ENCODE measurements at places on chromosomes 16 and 17.

GRCh38 chr17:56478836-56479447, 114.6 kb upstream of the NOG start:
- DNase-seq: no peak

GRCh38 chr17:40281663-40282062, 6.0 kb upstream of the CDC6 start:
- DNase-seq: no peak

GRCh38 chr17:40486522-40487370, 14.7 kb downstream of the TNS4 start:
- DNase-seq: no peak

DNA sequence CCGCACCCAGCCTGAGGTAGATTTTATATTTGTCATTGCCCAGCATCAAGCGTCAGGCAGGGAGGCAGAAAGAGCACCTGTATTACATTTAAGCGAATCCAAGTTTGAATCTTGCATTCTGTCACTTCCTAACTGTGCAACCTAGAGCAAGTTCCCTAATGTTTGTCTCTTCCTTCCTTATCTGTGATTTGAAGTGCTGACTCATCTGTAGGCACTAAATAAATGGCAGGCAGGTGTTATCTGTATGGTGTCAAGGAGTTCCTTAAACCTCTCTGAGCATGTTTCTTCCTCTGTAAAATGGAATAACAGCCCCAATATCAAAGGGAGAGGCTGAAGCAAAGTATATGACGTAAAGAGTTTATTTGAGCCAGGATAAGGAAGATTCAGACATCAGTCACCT, 24.3 kb downstream of the GP2 start:
- no peak for DNase-seq

- DNase-seq: no peak
Measured at GRCh38 chr17:30248786-30249185, 13.3 kb upstream of the SLC6A4 start.

- DNase-seq: no peak
Measured at GRCh38 chr16:14113344-14113743, 42.2 kb downstream of the MRTFB start.

- DNase-seq: no peak
Measured at GRCh38 chr17:78306913-78307312, 53.0 kb downstream of the SOCS3 start.

DNA sequence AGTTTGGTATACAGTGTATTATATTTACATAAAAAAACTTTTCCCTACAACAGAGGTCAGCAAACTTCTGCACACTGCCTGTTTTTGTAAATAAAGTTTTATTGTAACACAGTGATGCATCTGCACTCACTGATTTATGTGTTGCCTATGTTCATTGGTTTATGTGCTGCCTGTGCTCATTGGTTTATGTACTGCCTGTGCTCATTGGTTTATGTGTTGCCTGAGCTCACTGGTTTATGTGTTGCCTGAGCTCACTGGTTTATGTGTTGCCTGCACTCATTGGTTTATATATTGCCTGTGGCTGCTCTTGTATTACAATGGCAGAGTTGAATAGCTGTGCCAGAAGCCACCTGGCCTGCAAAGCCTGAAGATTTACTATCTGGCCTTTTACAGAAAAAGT, 81.6 kb downstream of the MYH11 start:
- DNase-seq: no peak

DNA sequence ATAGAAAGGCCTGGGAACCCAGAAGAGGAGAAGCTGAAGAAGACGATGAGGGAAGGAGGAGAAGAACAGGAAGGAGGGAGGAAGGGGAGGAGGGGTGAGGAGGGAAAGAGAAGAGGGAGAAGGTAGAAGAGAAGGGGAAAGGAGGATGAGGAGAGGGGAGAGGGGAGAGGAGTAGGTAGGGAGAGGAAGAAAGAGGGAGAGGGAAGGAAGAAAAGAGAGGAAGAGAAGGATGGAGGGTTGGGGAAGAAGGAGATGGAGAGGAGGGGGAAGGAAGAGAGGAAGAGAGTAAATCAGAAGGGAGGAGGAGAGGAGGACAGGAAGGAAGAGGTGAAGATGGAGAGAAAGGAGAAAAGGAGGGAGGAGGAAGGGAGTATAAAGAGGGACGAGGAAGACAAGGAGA, 109.6 kb upstream of the IRX6 start:
- no peak for DNase-seq
